ENCODE measurements at places on chromosomes 1 and 21.

DNA sequence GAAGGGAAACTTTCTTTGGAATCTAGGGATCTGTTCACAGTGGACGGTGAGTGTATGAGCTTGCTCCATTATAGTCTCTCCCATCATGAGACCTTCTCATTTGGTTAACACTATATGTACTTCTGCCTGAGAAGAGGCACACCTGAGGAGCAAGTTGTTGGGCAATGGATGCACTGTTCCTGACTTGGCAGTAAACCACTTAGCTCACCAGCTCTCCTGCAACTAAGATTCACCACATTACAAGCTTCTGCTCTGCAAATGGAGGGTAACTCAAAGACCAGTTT lies 10.2 kb downstream of the MACF1 start:
- DNase-seq = peak; percentile 21

GRCh38 chr1:247375747-247376146 lies 40.2 kb upstream of the NLRP3 start:
- no peak for DNase-seq

DNA sequence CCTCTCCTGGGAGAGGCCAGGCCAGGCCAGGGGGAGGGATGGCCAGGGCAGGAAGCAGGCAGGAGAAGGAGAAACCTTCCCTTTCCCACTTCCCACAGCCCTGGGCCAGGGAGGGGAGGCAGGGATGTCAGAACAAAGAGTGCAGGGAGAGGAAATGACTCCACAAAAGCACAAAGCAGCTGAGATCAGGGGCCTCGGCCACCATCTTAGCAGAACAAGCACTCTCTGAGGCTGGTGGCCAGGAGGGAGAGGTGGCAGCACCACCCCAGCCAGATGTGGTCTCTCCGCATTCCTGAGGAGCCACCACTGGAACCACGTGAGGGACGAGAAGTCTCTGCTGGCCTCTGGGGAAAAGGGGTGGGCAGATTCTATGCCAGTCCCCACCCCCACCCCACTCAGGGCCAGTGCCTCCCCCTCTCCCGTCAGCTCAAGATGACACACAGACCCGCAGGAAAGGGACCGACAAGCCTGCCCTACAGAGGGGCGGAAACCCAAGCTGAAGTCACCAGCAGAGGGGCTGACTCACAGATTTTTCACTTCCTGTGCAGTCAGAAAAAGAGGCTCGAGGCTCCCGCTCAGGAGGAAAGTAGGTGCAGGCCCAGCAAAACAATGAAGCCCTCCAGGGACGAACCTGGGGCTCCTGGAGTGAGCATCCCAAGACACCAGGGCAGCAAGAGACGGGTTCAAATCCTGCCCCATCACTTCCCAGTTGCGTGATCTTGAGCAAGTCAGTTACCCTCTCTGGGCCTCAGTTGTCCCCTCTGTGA lies 24.1 kb upstream of the ALDH4A1 start:
- no peak for DNase-seq

DNA sequence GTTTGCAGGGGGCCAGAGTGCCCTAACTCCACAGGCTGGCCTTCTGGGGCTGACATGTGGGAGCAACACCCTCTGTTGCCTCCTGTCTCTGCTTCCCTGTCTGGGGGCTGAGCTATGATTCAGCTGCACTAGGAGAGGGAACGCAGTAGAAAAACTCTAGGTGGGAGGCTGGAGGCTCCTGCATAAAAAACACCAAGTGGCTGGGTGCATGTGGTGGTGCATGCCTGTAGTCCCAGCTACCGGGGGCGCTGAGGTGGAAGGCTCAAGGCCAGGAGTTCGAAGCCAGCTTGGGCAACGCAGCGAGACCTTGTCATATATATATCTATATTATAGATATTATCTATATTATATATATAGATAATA lies 5.6 kb downstream of the KIF17 start:
- DNase-seq = no peak

GRCh38 chr1:3000671-3001470 lies 20.4 kb upstream of the ACTRT2 start:
- DNase-seq = no peak

DNA sequence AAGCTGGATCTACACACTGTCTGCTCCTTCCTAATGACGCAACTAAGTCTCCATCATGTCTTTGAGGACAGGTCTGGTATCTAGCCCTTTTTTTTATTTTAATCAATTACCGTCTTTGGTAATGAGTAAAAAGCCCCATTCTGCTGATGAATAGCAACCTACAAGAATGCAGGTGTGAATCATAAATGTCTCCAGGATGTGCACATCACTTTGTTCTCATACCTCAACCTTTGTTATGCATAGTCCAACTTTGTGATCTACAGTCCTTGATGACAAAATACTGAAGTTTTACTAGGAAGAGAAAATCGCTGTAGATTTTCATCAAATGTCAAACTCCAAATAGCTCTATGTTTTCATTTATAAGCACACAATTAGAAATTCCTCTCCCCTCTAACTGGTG lies 39.3 kb downstream of the PLPPR5 start:
- DNase-seq = no peak

DNA sequence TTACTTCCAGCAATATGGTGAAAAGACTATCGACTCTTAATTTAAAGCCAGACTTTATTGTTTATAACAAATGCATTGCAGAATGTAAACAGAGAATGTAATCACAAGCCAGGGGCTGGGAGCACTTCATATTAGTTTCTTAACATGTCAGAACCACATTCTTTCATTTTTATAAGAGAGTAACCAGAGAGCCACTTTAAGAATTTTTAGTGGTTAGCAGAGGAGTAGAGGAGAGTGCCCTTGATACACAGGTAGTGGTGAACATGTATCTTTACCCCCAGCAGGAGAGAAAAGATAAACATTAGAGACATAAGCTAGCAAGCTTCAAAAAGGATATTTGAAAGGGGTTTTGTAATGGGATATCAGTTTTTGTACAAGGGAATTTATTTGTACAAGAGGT lies 11.1 kb downstream of the AMY2B start:
- DNase-seq = no peak

DNA sequence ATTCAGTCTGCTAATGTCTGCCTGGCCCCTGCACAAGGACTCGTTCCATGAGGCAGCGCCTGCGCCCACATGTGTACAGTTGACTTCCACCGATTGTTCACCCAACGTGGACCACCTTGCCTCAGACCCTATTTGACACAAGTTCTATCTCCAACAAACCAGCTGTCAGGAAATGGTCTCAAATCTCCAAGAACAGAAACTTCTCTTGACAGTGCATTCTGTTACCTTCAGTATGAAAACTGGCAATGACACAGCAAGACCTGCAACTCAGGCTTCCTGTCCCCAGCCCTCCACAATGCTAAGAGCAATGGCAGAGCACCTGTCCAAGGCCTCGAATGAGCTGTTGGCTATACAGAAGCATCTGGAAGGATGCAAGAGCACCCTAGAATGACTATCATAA lies 102.3 kb upstream of the CLDN14 start:
- no peak for DNase-seq

GRCh38 chr1:174911606-174912005 lies 88.1 kb upstream of the CACYBP start:
- DNase-seq = no peak

- no peak for DNase-seq
Measured at GRCh38 chr1:200314085-200314750, 95.6 kb downstream of the ZNF281 start.

DNA sequence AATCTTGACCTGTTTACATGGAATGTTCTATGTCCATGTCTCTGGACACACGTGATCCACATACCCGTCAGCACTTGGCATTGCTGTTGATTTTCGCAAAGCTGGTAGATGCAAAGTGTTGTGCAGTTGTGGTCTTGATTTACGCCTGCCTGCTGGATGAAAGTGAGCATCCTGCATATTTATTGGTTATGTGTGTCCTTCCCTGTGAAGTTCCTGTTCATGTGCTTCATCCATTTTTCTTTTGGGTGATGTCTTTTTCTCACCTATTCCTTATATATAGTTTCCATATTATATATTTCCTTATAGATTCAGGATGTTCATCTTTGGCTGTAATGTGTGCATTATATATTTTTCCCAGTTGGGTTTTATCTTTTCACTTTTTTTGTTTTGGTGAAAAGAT lies 6.5 kb downstream of the AGPAT3 start:
- no peak for DNase-seq

DNA sequence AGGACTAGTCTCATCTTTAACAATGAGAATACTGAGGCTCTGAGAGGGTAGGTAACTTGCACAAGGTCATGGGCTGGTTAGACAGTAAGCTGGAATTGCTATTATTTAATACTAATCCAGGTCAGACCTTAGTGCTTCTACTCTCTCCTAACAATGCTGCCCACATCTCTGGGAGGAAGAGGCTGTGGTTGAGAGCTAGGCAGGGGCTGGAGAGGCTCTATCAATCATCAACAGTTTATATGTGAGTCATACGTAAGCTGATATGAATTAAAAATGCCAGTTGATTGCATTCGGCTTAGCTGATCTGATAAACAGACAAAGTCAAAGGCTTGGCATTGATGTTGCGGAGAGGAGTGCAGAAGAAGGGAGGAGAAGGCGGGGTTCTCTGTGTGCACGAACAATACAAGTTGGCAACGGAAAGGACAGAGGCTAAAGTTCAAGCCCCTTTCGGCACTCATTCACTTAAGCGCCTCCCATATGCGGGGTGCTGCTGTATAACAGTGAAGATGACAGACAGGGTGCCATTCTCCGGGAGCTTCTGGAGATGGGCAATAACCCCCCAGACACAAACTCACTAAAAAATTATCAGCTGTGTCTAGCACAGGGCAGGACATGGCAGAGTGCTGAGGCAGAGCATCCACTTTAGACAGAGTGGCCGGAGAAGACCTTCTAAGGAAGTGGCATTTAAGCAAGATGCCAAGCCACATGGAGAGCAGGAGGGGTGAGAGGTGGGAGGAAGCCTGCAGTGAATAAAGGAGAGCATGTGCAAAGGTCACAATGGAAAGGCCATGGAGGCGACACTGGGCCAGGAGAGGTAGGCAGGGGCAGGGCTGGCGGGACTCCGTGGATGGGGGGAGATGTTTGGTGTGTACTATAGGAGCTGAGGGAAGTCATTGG lies 195.2 kb downstream of the ZSCAN20 start:
- DNase-seq = no peak

GRCh38 chr21:43297391-43297981 lies 128.7 kb downstream of the CRYAA start:
- no peak for DNase-seq

- DNase-seq = no peak
Measured at GRCh38 chr1:72278461-72278860, 3.9 kb downstream of the NEGR1 start.

DNA sequence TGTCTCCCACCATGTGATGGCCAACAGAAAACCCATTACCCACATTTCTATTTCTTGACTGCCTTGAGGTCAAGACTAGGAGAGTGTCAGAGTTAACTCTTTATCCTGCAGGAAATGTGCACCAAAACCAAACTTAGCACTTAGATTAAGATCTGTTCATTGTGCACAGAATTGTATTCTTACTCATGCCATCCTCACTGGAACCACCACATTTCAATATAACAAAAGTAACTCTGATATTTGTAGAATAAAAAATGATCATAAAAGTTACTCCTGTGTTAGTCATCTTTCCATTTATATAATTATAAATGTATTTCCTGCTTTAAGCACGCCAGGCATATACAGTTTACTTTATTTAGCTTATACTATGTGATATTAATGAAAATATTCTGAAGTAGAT lies 193.0 kb upstream of the DPYD start:
- no peak for DNase-seq

DNA sequence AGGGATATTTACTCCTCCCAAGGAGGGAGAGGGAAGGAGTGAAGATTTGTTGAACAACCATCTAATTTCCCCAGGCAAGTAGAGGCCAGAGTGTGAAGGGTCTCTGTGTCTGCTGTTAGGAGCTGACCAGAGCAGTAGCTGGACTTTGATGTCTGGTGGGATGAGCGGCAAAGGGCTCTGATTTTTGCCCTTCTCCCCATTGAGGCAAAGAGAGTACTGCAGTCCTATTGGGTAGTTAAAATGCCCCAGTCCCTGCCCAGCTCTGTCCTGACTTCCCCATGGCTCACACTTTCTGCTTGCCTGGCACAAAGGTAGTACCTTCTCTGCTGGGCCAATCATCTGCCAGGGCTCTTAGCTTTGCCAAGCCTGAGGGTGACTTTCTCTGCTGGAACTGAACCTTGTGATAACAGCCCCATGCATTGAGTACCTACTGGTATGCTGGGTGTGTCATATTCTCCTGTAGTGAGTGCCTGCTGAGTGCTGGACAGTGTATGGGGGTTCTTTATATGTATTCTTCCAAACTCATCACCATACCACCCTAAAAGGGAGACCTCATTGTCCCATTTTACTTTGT lies 64.0 kb upstream of the SELENON start:
- no peak for DNase-seq

GRCh38 chr1:112933820-112934571 lies 22.0 kb downstream of the SLC16A1 start:
- DNase-seq = no peak

DNA sequence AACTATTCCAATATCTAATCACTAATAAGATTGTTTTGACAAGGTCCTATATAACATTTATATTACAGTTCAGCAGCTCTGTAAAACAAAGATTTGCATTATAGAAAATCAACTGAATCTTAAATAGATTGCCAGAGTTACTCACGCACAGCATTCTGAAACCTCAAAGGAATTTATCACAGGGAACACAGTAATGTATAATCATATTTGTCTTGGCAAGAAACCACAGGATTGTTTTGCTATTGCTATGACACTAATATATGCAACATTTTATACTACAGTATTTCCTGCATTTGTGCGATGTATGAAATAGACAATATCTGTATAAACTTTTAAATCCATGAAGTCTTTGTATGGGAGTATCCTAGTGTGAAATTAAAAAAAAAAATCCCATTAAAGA lies 101.4 kb downstream of the PLPPR5 start:
- DNase-seq = no peak

GRCh38 chr1:28039341-28039740 lies 49.1 kb downstream of the EYA3 start:
- no peak for DNase-seq

DNA sequence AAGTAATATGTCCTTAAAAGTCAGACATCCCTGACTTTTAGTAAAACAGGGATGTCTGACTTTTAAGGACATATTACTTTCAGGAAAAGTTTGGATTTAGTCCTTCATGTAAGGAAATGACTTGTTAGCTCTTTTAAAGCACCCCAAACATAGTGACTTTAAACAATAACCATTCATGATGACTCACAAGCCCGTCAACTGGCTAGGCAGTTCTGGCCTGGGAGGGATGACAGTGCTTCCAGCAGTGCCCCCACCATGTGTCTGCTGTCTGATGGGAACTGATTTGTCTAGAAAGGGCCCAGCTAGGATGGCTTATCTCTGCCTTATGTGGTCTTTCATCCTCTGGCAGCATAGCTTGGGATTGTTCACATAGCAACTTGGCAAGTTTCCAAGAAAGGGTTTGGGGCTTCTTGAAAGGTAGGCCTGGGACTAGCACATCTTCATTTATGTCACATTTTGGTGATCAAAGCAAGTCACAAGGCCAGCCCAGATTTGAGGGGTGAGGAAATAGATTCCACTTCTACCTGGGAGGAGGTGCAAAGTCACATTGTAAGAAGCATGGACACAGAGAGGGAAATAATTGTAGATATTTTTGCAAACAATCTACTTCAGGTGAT lies 143.5 kb downstream of the C1orf94 start:
- no peak for DNase-seq

- no peak for DNase-seq
Measured at GRCh38 chr1:118998171-118998570, 10.0 kb upstream of the TBX15 start.
